ENCODE measurements at places on chromosomes 16 and 17. TPM values are rescaled to one million over a fixed set of nuclear protein-coding genes. Genes with fewer than 3 reads are reported as not detected.

ERN2 gene
- total RNA-seq: not detected

KRT9 gene
- not detected for total RNA-seq

GRCh38 chr17:36750316-36750885 is 149.0 kb downstream of the MRM1 start:
- no peak overlapping the region for H3K27ac ChIP-seq
- no peaks in the 10 kb centered on the region for H3K36me3 ChIP-seq
- peaks cover 1% of the 10 kb centered on the region for H3K27me3 ChIP-seq
- no peak for DNase-seq
- no peak overlapping the region for H3K4me3 ChIP-seq

KRTAP2-3 gene
- total RNA-seq: not detected

DNA sequence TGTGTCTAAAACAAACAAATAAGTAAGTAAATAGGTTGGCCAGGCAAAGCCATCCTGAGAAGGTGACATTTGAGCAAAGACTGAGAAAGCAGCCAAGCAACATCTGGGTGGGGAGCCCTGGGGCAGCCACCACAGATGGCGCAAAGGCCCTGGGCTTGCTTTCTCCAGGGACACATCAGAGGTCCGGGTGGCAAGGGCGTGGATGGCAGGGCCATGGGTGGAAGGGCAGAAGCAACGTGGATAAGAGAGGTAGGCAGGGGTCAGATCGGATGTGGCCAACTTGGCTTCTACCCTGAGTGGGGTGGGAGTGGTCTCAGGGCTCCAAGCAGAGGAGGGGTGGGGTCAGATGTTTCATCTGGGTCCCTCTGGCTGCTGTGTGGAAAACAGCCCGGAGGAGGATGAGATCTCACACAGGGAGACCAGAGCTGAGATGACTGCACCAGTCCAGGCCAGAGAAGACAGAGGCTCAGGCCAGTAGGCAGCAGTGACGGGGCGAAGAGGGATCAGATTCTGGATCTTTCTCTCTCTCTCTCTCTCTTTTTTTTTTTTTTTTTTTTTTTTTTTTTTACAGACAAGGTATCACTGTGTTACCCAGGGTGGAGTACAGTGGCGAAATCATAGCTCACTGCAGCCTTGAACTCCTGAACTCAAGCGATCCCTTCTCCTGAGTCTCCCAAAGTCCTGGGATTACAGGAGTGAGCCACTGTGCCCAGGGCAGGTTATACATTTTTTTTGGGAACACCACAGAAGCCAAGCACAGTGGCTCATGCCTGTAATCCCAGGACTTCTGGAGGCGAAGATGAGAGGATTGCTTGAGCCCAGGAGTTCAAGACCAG is 6.1 kb upstream of the SPN start:
- H3K4me1 ChIP-seq: peaks cover 20% of the 10 kb centered on the region
- no peaks in the 10 kb centered on the region for H3K27me3 ChIP-seq
- no peaks in the 10 kb centered on the region for H3K36me3 ChIP-seq
- H3K4me3 ChIP-seq: no peak overlapping the region
- no peak for DNase-seq

RAB11FIP4 gene
- total RNA-seq: 35.5 TPM

CIBAR2 gene
- not detected for total RNA-seq

GRCh38 chr17:63140255-63140654 is 174.2 kb downstream of the TANC2 start:
- H3K4me3 ChIP-seq: no peak overlapping the region
- no peaks in the 10 kb centered on the region for H3K27me3 ChIP-seq
- H3K27ac ChIP-seq: no peak overlapping the region

GRCh38 chr17:77419547-77420094 is 278.9 kb downstream of the SEC14L1 start:
- peaks cover 73% of the 10 kb centered on the region for H3K4me1 ChIP-seq
- peaks cover 31% of the 10 kb centered on the region for H3K36me3 ChIP-seq
- DNase-seq: no peak
- peak overlapping the region; percentile 85 for H3K27ac ChIP-seq
- no peak overlapping the region for H3K4me3 ChIP-seq

DNA sequence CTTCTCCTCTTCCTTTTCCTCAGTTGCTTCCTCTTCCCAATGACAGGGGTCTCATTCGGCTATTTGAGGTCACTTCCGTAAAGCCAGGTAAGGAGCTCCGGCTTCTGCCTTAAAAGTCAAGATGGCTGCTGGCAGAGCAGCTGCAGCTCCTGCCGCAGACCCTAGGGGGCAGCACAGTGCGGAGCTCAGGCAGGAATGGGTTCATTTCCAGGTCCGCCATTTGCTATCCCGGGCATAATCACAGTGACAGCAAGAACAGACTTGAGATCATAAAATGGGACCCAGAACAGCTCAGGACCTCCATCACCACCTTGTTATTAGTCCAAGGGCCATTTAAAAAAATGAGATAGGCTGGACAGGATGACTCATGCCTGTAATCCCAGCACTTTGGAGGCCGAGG is 199.5 kb downstream of the ZNF18 start:
- H3K4me1 ChIP-seq: no peaks in the 10 kb centered on the region
- no peak for DNase-seq
- H3K36me3 ChIP-seq: no peaks in the 10 kb centered on the region
- no peaks in the 10 kb centered on the region for H3K27me3 ChIP-seq
- no peak overlapping the region for H3K27ac ChIP-seq
- no peak overlapping the region for H3K4me3 ChIP-seq

CRYM gene
- not detected for total RNA-seq

DNA sequence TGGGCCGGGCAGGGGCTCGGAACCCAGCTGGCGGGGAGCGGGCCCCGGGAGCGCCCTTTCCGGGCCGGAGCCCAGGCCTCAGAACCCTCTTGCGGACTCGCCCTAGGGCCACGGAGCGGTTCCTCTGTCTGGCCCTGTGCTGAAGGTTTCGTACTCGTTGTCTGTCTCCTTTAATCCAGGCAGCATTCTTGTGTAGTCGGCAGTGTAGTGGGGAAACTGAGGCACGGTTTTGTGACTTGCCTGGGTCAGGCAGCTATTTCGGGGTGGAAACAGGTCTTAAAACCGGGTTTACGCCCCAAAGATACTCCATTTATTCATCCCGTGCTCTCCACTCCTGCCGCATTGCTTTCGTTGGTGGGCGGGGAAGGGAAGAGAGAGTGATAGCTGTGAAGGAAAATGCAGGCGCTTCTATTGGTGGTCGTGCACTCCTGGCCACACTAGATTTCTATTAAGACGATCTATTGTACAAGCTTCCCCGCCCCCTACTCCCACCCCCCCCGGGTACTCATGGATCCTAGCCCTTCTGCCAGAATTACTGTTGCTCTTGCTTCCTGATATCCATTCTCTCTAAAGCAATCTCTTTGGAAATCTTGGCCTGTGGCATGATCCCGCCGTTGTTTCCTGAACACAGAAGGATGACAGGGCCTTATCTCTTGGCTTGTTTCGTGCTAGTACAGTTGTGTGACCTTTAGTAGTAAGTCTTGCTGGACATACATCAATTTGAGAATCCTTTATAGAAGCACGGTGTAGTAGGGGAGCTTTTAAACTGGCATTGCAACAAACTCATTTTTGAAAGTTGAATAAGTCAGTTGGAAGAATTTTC is 751 bp downstream of the DCAF7 start:
- H3K4me1 ChIP-seq: peaks cover 40% of the 10 kb centered on the region
- peaks cover 32% of the 10 kb centered on the region for H3K36me3 ChIP-seq
- H3K27ac ChIP-seq: peak overlapping the region; percentile 97
- H3K4me3 ChIP-seq: peak overlapping the region; percentile 92

GRCh38 chr17:29495011-29495410 is 71.8 kb downstream of the ABHD15 start:
- peaks cover 41% of the 10 kb centered on the region for H3K36me3 ChIP-seq
- no peak for DNase-seq

GRCh38 chr16:58814348-58814801 is 80.3 kb upstream of the GOT2 start:
- H3K36me3 ChIP-seq: no peaks in the 10 kb centered on the region
- H3K4me3 ChIP-seq: no peak overlapping the region
- DNase-seq: peak; percentile 36
- H3K27me3 ChIP-seq: peaks cover 10% of the 10 kb centered on the region
